ENCODE measurements at places on chromosomes 13 and 19.

GRCh38 chr13:105972306-105972721 lies 563.1 kb downstream of the EFNB2 start:
- peak; percentile 68 for DNase-seq

DNA sequence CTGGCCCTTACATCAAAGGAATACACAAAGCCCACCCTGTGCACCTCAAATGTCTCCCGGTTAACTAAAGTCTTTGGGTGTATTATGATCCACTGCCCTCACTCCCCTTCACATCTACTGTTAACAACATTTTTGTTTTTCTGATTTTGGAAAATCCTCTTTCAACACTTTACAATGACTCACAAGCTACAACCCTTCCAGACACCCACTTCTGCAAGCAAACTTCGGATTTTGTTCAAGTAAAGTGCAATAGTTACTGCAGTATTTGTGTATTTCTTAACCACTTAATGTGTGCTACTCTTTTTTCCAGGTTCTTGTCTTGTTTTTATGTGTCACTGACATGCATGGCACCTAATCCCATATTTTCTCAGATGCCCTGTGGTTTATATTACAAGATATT lies 101.1 kb downstream of the EDNRB start:
- no peak for DNase-seq

DNA sequence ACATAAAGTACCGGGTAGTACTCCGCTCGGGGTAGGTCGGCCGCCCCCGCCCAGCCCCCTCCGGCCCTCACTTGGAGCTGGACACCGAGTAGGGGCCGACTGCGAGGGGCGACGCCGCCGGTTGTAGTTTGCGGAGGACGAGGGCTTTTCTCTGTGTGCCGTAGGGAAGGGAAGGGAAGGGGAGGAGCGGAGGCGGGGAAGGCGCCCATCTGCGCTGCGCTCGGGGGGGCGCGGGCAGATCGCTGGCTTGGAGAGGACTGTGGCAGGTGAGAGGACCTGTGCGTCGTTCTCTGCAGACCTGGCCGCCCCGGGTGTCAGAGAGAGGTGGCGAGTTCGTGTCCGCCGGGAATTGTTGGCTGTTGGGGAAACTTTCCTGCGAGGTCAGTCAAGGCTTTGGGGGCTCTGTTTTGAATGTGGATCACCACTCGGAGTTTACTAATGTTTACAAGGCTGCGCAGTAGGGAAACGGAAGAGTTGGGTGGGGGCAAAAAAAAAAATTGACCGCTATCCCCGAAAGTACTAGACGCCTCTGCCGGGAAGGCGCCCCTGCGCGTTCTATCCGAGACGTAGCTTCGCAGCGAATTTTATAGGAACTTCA lies 1.4 kb downstream of the ING1 start:
- peak; percentile 69 for DNase-seq

- no peak for DNase-seq
Observed at GRCh38 chr19:44682807-44683206, 11.5 kb downstream of the CEACAM19 start.

DNA sequence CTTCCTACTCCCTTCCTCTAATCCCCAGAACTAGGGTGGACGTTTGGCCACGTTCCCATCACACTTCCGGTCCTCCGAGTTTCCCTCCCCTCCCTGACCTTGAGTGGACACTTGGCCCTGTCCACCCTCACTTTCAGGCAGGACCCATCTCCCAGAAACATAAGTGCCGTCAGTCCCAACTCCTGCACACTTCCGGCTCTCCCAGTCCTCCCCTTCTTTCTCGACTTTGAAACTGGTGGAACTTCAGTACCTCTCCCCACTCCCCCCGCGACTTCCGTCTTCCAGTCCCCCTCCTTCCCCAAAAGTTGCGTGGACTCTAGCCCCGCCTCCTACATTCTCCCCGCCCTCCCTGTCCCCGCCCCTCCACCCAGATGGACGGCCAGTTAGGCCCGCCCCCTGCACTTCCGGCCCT lies 278 bp upstream of the ZNF274 start:
- DNase-seq = peak; percentile 93

- DNase-seq = no peak
Observed at GRCh38 chr19:28915202-28915601, 297.7 kb downstream of the UQCRFS1 start.

- no peak for DNase-seq
Observed at GRCh38 chr13:92575777-92576176, 650.8 kb upstream of the GPC6 start.

DNA sequence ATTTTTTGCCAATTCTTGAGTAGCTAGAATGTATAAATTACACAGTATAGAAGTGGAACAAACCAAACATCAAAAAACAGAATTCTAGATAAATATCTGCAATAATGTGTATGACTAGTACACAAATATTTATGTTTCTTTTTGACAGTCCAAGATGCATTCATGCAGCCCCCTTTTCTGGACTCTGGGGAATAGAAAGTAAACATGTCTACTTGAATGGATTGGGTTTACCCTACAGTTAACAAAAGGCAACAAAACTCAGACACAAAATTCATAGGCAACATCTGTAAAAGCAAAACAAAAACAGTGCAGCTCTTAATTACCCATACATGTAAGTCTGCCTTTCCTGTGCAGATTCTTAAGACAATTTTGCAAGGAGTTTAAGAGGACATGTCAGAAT lies 419.4 kb upstream of the DACH1 start:
- no peak for DNase-seq

DNA sequence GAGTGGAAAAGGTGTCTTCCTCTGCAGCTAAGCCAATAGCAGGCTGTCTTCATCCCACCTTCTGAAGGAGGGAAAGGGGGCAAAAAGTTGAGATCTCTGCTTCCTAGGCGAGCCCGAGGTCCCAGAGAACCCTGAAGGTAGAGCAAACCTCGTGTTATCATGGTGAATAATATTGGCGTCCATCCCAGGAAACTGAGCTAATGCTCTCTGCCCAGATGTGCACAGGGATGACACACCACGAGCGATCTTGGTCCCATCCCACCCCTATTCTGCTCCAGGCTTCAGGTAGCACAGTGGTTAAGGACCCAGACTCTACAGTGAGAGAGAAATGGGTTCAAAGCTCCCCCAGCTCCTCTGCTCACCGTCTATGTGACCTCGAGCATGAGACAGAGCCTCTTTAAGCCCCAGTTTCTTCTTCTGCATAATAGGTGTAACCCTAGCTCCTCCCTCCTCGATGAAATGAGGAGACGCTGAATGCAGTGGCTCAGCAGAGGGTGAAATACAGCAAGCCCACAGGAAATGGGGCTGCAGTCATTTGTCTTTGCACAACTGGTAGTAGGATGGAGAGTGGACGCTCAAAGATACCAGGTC lies 9.9 kb upstream of the CEACAM20 start:
- DNase-seq = no peak

GRCh38 chr13:108769213-108770070 lies 140.0 kb downstream of the MYO16 start:
- no peak for DNase-seq

DNA sequence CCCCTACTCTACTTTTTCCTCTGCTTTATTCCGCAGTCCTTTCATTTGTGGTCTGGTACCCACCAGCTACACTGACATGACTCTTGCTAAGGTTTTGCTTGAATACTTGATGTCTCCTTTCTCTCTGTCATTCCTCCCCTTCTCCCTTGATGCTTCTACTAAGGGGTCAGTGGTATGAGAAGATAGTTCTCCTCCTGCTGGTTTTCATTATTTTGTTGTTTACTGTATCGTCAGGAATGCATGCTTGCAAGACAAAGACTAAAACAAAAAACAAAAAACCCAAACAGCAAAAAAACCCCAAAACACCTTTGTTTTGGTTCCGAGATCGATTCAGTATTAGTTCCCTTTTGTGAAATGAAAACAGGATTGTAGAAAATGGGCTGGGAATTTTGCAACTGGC lies 59.5 kb downstream of the PCCA start:
- DNase-seq = no peak

DNA sequence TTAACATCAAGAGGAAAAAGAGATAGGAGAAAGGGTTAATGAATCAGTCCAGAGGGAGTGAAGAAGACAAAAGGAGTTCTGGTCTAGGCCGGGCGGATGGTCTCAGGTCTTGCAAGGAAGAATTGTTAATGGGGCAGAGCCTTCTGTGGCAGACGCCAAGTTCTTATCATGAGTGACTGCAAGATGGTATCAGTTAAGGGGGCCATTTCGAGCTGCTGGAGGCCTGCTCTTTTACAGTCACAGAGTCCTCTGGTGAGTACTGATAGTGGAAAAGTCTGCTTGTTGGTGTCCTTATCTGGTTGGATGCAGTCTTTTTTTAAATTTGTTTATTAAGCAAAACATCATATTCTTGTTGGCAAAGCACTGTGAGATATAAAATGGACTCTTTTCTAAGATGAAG lies 590.9 kb upstream of the SGCG start:
- no peak for DNase-seq

DNA sequence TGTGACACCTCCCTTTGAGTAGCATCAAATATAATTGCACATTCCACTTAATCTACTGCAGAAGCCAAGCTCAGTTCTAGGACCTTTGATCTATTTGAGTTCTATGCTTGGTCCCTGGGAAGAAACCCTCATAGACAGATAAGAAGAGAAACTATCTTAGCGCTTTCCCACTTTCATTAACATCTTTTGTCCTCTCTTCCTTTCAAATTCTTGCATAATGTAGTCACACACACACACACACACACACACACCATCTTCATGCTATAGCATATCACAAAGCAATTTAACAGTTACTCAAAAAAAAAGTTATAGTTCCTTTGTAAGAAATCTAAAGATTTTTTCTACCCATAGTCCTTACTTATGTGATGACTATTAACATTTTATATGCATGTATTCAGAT lies 735.9 kb upstream of the PCDH9 start:
- DNase-seq = no peak

DNA sequence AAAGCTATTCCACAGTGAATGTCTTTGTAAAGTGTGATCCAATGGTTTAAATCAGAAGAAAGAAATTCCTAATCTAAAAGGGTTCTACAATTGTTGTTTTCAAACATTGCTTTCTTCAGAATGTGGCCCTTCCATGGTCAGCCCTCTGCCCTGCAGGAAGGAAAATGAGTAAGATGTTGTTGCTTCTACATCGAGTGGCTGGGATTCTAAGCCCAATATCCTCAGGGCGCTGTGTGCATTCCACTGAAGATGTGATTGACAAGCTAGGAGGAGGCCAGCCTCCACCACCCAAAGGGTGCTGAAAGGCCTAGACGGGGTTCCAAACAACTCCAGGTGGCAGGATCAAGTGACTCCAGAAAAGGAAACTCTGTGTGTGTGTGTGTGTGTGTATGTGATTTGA lies 316.9 kb upstream of the TSHZ3 start:
- DNase-seq = no peak

GRCh38 chr19:49680421-49681351 lies 3.6 kb downstream of the PRMT1 start:
- DNase-seq = peak; percentile 92

- DNase-seq = no peak
Observed at GRCh38 chr13:113607889-113608635, 23.5 kb downstream of the TFDP1 start.

DNA sequence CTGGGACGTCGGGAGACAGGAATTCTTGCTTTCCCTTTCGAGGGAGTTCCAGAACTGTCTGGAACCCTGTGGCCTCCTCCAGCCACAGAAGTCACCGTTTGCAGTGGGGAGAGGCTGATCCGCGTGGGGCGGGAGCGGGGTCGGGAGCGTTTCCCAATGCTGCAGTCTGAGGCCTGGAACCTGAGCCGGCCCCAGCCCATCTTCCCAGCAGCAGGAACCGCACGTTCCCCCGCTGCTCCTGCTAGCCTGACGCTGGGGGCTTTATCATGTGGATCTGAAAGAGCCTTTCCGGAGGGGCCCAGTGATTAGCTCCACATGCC lies 13.4 kb downstream of the DPP9 start:
- no peak for DNase-seq

DNA sequence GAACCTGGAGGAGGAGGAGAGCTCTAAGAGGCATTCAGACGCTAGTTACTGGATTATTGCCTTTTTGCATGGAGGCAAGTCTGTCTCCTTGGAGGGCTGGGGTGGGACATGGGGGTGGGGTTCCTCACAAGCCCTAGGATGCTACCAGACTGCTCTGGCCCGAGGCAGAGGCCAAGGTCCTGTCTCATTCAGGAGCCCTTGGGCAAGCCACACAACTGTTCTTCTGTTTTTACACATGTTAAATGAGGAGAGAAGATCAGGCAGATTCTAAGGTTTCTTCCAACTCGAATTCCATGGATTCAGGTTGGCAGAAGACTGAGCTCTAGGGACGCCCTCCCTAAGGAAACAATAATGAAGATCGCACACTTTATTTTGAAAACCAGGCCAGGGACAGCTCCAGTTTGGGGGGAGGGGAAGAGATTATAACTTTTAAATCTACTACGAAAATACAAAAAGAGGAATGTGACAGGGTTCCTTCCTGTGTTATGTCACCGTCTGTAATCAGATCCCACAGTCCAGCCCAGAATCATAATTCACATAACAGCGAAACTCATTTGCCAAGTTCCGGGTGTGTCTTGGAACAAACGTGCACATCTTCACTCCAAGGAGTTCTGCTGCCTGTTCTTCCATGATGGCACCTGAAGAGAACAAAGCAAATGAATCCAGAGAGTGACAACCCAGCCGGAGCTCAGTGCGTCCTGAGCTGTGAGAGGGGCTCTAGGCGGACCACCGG lies 25.2 kb downstream of the IL17D start:
- DNase-seq = no peak

DNA sequence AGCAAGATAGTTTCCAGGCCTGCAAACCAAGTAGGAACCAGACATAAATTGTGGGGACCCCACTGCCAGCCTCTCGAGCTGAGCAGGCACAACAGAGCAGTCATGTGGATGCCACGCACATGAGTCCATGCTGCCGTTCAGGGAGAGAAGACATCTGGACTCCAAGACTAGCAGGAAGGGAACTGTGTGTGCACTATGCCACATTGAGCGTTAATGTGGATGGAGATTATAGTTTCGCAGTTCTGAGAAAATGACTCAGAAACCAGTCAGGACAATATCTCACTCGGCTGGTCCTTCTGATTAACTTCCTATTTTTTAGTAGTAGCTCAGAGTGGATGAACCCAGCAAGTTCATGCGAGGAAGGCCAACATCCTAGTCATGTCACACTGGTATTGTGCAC lies 124.9 kb downstream of the CRYL1 start:
- DNase-seq = no peak

GRCh38 chr19:12034198-12034597 lies 1.3 kb downstream of the ZNF433 start:
- DNase-seq = no peak

GRCh38 chr19:996051-996838 lies 4.0 kb upstream of the GRIN3B start:
- DNase-seq = peak; percentile 47

- DNase-seq = peak; percentile 52
Observed at GRCh38 chr19:42269478-42270345, 660 bp downstream of the CIC start.

- no peak for DNase-seq
Observed at GRCh38 chr13:67075239-67075638, 154.9 kb downstream of the PCDH9 start.

- no peak for DNase-seq
Observed at GRCh38 chr13:39023316-39023715, 14.6 kb downstream of the PROSER1 start.

GRCh38 chr19:28429356-28429755 lies 783.6 kb downstream of the UQCRFS1 start:
- no peak for DNase-seq

GRCh38 chr13:30880856-30881155 lies 25.3 kb upstream of the MEDAG start:
- DNase-seq = no peak
